ENCODE measurements at places on chromosomes 4 and X.

DNA sequence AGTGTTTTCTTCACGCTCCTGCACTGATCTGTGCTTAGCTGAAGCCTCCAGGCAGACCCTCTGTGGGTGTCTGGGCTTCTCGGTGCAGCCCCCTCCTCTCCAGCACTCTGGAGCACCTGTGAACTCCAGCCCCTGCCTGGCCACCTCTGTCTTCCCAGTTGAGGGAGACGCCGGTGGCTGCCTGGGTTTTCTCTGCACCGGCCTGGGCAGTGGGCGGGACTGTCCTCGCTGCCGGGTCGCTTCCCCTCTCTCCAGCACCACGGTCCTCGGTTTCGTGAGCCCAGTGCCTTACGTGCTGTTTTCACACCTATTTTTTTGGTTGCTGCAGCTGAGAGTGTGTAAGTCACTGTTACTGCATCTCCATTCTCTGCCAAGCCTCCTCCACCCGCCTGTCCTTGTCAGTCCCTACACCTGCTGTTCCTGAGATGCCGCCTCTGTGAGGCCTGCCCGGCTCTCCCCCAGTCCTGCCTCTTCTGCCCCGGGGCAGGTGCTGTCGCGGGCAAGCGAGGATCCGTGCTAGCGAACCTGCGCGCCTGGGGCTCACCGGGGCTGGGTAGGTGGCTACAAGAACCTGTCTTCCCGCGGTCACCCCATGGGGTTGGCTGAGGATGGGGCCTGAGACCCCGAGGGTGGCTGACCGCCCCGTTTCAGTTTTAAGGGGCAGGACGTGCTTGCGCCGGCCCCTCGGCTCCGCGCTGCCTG, 2.4 kb upstream of the FGFRL1 start:
- DNase-seq = no peak

DNA sequence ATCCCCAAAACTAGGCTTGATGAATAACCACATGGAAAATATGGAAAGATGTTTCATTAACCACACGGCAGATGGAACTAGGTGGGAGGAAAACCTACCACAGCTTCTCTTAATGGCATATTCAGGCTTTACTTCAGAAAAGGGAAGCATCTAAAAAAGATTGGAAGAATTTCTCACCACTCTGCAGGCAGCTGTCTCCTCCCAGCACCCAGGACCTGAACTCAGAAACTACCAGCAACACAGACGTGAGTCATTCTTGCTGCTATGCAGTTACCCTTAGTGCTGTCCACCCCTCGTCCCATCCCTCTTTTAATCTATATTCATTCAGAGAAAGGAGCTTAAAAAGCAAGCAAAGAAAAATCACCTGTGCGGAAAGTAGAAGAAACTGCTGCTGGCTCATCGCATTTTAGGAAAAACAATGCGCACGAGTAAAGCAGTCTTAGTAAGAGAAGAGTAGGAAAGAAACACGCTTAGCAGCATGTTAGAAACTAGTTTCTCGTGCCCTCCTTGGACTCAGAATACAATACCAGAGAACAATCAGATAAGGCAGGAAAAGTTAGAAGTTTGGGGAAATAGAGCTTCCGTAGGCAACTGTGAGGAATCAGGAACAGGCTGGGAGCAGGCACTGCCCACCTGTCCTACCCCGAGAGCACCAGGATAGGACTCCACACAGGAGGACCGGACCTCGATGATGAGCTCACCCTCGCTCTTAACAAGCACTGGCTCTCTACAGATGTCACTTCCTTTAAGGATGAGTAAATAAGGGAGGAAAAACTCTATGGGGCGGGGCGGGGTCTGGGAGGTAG, 48.1 kb upstream of the ENPP6 start:
- no peak for DNase-seq

DNA sequence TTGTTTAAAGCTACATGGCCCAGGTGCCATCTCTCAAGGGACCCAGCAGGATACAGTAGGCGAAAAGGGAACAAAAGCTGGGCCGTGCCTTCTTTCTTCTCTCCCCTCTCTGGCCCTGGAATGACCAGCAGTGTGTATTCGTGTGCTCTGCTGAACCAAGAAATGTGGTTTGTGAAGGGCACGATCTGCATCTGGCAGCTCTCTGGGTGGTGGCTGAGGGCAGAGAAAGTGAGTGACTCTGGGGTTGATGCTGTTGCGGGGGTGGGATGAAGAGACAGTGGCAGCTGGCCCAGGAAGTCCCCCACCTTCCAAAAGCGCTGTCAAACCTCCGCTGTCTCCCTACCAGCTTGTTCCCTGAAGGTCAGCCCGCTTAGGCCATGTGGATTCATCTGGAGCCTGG, 88.3 kb downstream of the CLDN34 start:
- no peak for DNase-seq

DNA sequence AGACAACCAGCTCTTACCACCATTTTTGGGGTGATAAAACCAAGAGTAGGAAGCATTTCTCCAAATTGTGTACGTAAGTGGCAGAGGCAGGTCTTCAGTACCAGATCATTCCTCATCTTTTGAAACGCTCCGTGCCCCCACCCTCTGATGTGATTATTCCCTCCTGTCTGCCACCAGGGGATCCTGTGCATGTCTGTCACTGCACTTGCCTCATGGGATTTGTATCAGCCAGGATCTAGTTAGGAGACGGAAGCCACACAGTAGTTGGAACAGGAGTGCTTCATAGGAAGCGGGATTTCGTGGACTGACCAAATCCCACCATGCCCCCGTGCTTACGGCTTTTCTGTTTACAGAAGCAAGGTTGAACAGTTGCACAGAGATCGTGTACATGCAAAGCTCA, 75.5 kb downstream of the SHROOM2 start:
- DNase-seq = no peak

GRCh38 chrX:132968296-132968949, 10.0 kb upstream of the HS6ST2 start:
- no peak for DNase-seq

DNA sequence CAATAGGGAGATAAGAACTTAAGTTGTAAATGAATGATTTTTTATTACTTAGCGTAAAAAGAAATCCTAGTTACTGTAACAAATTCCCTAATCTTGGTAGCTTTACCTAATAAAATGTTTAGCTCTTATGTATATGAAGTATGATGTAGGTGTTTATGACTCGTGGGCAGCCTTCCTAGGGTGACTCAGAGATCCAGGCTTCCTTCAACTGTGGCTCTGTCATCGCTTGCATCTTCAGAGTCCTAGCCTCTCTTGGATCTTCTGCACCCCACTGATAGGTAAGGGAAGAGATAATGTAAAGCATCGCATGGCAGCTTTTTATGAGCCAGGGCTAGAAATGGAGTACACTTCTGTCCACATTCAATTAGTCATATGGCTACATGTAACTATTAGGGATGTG, 165.6 kb upstream of the GLRA2 start:
- no peak for DNase-seq

- DNase-seq = peak; percentile 39
Observed at GRCh38 chr4:6456450-6456849, 16.0 kb downstream of the PPP2R2C start.

- no peak for DNase-seq
Observed at GRCh38 chr4:147847751-147848590, 116.1 kb downstream of the ARHGAP10 start.

DNA sequence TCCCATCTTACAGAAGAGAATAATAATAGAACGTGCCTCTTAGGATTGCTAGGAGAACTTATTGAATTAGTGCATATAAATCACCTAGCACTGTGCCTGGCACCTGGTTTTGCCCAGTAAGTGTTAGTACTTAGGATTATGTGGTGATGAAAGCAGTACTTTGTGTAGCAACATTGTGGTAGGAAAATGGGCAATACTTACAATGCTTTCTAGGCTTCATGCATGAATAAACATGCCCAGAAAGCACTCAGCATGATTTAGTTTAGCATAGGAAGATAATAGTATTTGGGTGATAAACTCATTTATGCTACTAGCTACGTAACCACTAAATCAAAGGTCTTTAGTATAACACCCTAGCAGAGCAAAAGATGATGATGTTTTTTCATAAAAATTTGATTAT, 105.6 kb downstream of the NEUROG2 start:
- DNase-seq = no peak

DNA sequence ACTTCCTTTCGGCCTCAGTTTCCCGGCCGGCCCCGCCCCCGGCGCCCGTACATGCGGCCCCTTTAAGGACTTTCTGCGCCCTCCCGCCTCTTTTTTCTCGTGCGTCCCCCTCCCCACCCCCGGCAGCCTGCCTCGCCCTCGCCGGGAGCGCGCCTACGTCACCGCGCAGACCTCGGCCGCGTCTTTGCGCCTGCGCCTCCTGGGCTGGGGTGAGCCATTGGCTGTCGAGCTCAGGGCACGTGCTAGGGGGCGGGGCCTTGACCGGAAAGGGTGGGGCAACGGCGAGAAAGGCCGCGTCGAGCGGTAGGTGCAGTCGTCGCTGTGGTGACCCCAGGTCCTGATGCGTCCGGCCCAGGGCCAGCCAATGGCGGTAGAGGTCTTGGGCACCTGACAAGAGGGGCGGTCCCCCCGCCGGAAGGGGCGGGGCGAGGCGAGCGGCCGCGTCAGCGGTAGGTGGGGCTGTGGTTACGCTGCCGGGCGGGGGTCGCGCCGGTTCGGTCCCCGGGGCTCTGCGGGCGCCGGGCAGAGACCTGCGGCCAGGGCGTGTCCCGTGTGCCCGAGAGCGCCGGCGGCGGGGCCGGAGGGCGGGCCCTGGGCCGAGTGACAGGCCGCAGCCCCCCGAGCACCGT, at the start of gene UVSSA:
Gene UVSSA, plus strand, starts transcription at position 428 of the 629 bp plus-strand sequence. CDS start 884 bp downstream, outside the sequence.
- peak; percentile 95 for DNase-seq

GRCh38 chrX:110341189-110342035, 17.2 kb upstream of the RTL9 start:
- DNase-seq = no peak

- no peak for DNase-seq
Observed at GRCh38 chr4:128961405-128961804, 131.9 kb downstream of the SCLT1 start.

DNA sequence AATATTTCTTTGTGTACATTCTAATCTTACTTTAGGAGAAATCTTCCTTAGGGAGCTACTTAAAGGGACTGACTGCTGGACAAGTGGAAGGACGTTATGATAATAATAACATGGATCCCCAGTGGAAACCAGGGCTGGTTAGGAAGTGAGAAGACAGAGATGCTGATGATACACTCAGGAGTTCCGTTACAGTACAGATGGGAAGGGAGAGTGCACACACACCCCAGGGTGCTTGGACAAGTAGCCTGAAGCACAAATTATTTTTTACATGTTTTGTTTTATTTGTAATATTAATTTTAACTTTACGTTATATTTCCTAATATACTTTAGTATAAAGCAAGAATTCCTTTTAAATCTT, 84.1 kb downstream of the BMPR1B start:
- no peak for DNase-seq

GRCh38 chrX:13387666-13388494, 68.0 kb upstream of the ATXN3L start:
- no peak for DNase-seq

GRCh38 chr4:24680746-24681448, 96.5 kb upstream of the DHX15 start:
- no peak for DNase-seq

- DNase-seq = no peak
Observed at GRCh38 chr4:133472244-133472643, 323.1 kb downstream of the PCDH10 start.

DNA sequence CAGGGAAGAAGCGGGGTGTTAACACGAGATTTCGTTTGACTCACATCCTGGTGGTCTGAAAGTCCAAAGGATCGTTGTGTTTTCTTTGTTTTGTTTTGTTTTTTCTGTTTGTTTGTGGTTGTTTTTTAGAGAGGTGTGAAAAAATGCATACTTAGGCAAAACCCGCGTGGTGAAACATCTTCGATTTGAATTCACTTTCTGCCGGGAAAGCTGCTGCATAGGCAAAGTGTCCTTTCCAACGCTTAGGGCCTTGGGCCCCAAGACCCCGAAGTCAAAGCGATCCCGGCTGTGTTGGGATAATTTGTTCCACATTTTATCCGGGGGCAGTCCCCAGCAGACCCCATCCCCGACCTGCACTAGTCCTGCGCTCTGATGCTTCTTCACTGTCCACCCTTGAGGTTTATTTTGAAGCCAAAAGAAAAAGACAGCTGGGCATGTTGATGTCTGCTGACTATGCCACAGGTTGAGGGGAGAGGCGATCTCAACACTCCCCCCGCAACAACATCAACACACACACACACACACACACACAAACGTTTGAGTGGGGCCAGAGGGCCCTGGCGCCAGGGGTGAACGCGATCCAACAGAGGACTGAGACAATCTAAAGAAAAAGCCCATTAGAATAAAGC, 2.0 kb downstream of the MSX1 start:
- DNase-seq = no peak

DNA sequence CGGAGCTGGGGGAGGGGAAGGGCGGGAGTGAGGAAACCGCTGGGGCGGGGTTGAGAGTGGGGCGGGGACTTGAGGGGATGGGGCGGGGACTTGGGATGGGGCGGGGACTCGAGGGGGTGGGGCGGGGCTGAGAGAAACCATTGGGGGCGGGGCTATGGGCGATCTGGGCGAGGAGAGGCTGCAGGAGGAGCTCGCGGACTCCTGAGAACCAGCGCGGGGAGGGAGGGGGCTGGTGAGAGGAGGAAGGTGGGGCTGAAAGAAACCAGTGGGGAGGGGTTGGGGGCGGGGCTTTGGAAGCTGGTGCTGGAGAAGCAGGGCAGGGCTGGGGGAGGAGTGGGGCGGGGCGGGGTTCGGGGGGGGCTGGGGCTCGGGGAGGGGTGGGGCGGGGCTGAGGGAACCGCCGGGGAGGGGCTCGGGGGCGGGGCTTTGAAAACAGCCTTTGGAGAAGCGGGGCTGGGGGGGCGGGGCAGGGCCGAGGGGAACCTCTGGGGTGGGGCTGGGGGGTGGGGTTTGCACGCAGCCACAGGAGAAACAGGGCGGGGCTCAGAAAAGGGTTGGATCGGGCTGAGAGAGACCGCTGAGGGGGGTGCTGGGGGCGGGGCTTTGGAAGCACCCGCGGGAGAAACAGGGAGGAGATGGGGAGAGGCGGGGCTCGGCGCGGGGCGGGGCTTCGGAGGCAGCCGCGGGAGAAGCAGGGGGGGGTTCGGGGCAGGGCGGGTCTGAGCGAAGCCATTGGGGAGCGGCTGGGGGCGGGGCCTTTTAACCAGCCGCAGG, 777 bp upstream of the EOLA2 start:
- DNase-seq = peak; percentile 77

GRCh38 chr4:20015636-20016224, 236.0 kb upstream of the SLIT2 start:
- no peak for DNase-seq

DNA sequence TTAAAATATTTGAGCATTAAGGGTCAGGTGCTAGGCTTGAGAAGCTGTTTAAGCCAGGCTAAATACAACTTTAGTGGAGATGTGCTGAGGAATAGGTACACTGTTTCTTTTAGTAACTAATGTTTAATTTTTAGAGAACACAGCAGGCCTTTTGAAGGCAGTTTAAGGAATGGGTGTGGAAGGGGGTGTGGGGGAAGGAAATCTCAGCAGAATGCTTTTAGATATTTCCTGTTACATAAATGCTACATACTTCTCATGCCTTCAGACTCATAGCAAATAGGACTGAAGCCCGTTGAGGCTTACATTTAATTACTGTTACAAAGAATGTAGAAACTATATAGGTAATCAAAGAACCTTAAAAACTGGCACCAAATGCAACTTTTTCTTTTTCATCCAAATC, 66.3 kb downstream of the WWC2 start:
- no peak for DNase-seq

- DNase-seq = no peak
Observed at GRCh38 chr4:183118141-183118540, 19.1 kb downstream of the WWC2 start.

GRCh38 chrX:11528623-11529022, 137.1 kb downstream of the ARHGAP6 start:
- DNase-seq = no peak

GRCh38 chrX:134025986-134026545, 40.7 kb upstream of the GPC3 start:
- no peak for DNase-seq

All from NCI-H446 treated with DMSO at 0.1 percent for 48 hours (cell line).